ENCODE measurements at places on chromosomes 11 and 22.
A peak's percentile ranks its signal among the peaks of the same experiment; 100 is the strongest.

DNA sequence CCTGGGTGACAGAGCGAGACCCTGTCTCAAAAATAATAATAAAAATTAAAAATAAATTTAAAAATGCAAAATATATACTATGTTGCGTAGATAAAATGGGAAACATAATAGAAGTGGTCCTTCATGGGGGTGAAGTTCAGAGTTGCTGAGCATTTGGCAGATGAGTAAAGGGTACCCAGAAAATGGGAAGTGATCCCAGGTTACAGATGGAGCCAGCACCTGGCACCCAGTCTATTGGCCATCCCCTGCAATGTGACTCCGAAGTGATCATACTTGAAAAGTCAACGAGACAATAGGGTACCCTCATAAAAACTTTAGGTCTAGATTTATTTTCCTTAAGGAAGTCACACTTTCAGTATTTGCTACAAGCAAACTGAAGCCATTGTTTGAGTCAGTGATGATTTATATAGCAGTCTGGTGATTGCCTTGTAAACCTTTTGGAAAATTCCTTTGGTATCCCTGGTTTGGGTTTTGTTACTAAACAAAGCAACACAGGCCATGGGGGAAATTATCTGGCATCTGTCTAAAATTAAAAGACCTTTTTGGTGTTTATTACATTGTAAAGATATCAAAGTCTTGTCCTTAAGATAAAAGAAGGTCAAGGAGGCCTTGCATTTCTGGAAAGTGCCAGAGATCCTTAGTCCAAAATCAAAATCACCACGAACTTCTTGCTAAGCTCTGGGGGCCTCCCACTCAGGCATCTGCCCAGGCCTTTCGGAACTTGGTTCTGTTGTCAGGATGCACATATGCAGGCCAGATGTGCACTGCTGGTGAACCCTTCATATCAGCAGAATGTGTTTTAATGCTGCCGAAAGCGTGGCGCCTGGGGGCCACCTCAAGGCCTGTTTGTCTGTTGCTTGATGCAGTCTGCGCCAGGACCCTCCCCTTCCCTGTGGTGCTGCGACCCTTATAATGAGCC, 4.3 kb downstream of the SMARCB1 start:
- no peak for DNase-seq

GRCh38 chr11:20669820-20670684, 666 bp downstream of the NELL1 start:
- DNase-seq = peak; percentile 32

GRCh38 chr11:87451395-87451794, 413.7 kb downstream of the TMEM135 start:
- DNase-seq = no peak

DNA sequence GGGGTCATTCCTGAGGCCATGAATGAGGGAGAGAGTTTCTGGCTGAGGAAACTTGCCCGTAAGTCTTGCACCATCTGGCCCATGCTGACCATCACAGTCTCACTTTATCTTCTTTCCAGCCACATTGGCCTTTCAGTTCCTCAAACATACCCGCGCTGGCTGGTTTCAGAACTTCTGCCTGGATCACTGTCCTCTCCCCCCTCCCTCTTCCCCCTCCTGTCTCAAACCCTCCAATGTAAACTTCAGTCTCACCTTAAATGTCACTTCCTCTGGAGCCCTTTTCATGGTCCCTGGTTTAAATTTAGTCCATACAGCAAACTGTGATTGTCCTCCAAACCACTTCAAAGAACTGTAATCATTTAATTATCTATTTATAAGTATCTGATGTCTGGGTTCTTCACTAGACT, 3.7 kb upstream of the TMEM109 start:
- DNase-seq = no peak

- DNase-seq = peak; percentile 93
Observed at GRCh38 chr11:70202920-70203750, at the start of gene FADD. Gene FADD (plus strand): TSS chr11:70203296. CDS start chr11:70203460, 164 bp downstream.

DNA sequence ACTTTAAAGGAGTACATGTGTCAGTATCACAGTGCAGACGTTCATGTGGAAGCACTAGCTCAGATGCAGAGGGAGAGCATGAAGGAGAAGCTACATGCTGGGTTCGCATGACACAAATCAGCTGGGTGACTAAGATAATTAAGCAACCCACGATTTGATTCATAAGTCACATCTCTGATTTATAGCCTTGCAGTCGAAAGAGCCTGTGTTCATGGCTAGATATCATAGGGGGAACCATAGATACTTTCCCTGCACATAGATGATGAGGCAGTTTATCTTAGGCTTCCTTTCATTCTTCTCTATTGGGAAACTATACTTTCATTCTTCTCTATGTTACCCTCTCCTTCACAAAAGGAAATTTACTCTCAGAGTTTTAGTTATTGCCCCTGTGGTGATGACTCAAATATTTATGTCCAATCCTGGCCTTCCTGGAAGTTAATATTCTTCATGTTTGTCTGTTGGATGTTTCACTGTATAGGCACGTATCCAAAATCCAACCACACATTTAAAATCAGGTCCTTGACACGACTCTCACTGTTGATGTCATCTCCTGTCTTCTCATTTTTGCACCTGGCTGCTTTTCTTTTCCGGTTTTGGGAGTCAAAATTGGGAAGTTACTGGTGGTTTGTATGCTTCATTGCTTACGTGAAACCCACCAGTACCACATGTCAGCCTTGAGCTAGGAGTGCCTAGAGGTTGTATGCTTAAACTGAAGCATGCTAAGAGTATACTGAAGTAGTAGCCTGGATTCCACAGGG, 56.3 kb upstream of the SLC5A12 start:
- DNase-seq = no peak

GRCh38 chr11:94780432-94780831, 12.3 kb downstream of the AMOTL1 start:
- DNase-seq = peak; percentile 75

DNA sequence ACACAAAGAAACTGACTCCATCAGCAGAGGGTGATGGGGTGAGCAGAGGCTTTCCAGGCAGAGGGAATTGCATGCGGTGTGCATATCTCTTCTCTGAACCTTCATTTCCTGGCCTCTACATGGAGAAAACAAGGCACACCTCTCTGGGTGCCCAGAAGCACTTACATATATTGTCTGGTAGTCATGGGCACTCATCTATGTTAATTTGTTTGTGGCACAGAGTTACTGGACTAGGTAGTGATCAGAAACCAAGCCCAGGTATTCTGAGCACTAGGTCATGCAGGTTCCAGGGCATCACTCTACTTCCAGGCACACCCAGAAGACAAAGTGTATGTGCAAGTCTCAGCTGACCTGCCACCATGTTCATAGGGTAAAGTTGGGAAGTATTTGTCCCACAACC, 56.5 kb downstream of the FZD4 start:
- no peak for DNase-seq

DNA sequence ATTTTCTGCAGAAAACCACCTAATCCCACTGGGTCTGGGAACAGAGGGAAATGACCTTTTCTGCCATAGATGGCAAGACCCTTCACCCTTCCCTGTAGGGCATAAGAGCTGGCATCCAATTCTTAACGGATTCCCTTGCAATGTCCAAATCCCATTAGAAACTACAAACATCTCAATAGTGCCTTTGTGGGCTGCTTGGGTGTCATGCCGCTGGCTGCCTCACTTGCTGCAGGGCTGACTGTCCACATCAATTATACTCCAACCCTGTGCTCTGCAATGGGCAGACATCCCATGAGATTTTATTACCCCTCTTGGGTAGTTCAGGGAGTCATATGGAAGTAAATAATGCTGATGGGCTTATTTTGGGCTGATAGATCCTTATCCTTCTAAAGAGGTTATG, 7.3 kb downstream of the GRAP2 start:
- DNase-seq = no peak

DNA sequence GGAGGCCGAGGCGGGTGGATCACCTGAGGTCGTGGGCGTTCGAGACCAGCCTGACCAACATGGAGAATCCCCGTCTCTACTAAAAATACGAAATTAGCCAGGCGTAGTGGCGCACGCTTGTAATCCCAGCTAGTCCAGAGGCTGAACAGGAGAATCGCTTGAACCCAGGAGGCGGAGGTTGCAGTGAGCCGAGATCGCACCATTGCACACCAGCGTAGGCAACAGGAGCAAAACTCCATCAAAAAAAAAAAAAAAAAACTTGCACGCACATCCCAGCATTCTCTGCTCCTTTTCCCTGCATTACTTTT, 934 bp upstream of the ATL3 start:
- no peak for DNase-seq

DNA sequence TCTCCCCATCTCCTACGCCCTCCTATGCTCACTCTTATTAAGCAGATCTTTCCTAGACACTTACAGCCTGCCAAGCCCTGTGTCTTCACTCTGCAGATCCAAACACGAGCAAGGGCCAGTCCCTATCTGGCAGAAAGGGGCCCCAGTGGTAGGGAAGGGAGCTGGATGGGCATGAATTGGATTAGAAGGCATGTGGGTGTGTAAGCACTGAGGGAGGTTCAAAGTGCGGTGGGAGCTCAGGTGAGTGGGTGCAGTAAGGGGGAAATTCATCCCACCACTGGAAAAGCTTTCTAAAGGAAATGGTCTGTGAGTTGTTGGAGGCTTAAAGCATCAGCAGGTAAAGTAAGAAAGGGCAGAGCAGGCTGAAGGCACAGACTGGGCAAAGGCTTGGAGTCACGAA, 5.5 kb downstream of the TMEM132A start:
- no peak for DNase-seq

- no peak for DNase-seq
Observed at GRCh38 chr11:60377401-60378136, 763 bp upstream of the MS4A7 start.

GRCh38 chr11:38839071-38839470, 2241.0 kb upstream of the RAG2 start:
- DNase-seq = no peak

- DNase-seq = no peak
Observed at GRCh38 chr11:14577835-14578529, 57.8 kb upstream of the PSMA1 start.
